ENCODE measurements at places on chromosomes 12 and 14. TPM values are rescaled to one million over a fixed set of nuclear protein-coding genes. Genes with fewer than 3 reads are reported as not detected.
A peak's percentile ranks its signal among the peaks of the same experiment; 100 is the strongest.

- H3K27me3 ChIP-seq: no peaks in the 10 kb centered on the region
- no peak overlapping the region for H3K27ac ChIP-seq
- peak; percentile 13 for DNase-seq
- no peaks in the 10 kb centered on the region for H3K36me3 ChIP-seq
- H3K4me3 ChIP-seq: no peak overlapping the region
Observed at GRCh38 chr14:71776471-71777360, 155.5 kb upstream of the RGS6 start.

- peak; percentile 94 for DNase-seq
- peak overlapping the region; percentile 99 for H3K27ac ChIP-seq
- no peaks in the 10 kb centered on the region for H3K27me3 ChIP-seq
- H3K4me3 ChIP-seq: no peak overlapping the region
Observed at GRCh38 chr14:69631509-69631908, 20.1 kb downstream of the SUSD6 start.

DNA sequence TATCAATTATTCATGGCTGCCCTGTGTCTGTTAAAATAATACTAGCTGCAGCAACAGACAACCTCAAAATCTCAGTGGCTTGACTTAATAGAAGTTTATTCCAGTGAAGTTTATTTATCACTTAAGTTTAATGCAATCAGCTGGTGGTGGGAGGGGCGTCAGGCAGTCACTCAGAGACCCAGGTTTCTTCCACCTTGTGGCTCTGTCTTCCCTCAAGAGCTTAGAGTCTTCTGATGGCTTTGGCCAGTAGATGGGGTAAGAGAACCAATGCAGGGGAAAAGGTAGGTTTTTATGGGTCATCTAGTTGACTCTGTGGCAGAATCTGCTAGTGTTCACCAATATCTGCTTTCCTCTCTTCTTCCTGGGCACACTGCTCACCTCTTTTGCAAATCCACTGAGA is 668.9 kb downstream of the AACS start:
- no peak overlapping the region for H3K27ac ChIP-seq
- H3K4me3 ChIP-seq: no peak overlapping the region
- no peaks in the 10 kb centered on the region for H3K27me3 ChIP-seq
- no peaks in the 10 kb centered on the region for H3K36me3 ChIP-seq

DNA sequence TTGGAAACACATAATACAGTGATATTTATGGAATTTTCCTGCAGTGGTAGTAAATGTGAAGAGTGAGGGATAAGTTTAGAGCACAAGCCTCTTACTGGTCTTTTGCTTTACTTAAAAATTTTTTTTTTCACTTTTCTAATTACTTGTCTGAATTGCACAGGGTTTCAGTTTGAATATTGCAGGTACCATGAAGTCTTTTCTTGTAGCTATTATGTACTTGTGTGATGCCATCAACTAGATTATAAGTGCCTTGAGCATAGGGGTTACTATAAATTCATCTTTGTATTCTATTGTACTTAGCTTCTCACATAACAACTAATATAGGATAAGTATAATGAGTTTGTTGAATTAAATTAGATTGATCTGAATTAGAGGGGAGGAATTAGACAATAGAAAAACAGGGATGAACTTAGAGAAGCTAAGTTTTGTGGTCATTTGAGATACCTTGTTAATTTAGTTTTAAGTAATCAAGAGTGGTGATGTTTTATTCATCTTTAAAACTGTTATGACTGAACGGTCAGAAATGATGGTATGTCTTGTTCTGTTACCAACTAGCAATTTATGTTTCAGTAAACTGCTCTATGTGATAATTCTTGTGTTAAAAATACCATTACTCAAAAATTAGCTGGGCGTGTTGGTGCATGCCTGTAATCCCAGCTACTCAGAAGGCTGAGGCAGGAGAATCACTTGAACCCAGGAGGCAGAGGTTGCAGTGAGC is 42.1 kb downstream of the CCDC91 start:
- no peaks in the 10 kb centered on the region for H3K27me3 ChIP-seq
- no peak overlapping the region for H3K4me3 ChIP-seq
- no peak for DNase-seq

DNA sequence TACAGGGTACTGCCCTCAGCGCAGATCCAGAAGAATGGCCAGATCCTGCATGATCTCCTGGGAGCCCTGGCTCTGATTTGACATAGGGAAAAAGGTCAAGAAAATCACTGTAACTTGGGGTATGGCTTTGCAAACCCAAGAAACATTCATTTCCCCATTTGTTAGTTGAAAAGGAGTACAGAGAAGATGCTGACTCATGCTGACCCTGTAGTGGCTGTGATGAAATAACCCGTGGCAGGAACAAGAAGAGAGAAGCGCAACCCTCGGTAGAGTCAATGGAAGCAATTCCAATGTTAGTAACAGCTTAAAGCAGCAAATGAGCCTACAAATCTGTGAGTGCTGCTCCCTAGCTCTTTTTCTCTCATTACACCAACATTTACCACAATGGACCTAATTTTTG is 281.6 kb upstream of the NPAS3 start:
- no peaks in the 10 kb centered on the region for H3K4me1 ChIP-seq
- H3K27me3 ChIP-seq: no peaks in the 10 kb centered on the region
- H3K27ac ChIP-seq: no peak overlapping the region

- DNase-seq: no peak
- no peaks in the 10 kb centered on the region for H3K36me3 ChIP-seq
- H3K27ac ChIP-seq: no peak overlapping the region
- no peak overlapping the region for H3K4me3 ChIP-seq
Observed at GRCh38 chr12:44626883-44627282, 249.2 kb downstream of the NELL2 start.

- peak; percentile 79 for DNase-seq
- no peak overlapping the region for H3K27ac ChIP-seq
- H3K36me3 ChIP-seq: peaks cover 3% of the 10 kb centered on the region
- H3K4me3 ChIP-seq: no peak overlapping the region
- no peaks in the 10 kb centered on the region for H3K27me3 ChIP-seq
- peaks cover 5% of the 10 kb centered on the region for H3K4me1 ChIP-seq
Observed at GRCh38 chr14:95460647-95461478, 55.6 kb downstream of the SYNE3 start.

- peaks cover 16% of the 10 kb centered on the region for H3K4me1 ChIP-seq
- no peaks in the 10 kb centered on the region for H3K36me3 ChIP-seq
- H3K27me3 ChIP-seq: no peaks in the 10 kb centered on the region
- H3K27ac ChIP-seq: no peak overlapping the region
- DNase-seq: no peak
- H3K4me3 ChIP-seq: no peak overlapping the region
Observed at GRCh38 chr14:30225176-30225575, 297.5 kb upstream of the PRKD1 start.

GRCh38 chr12:84804691-84805473 is 107.7 kb downstream of the SLC6A15 start:
- no peaks in the 10 kb centered on the region for H3K4me1 ChIP-seq
- DNase-seq: no peak
- H3K4me3 ChIP-seq: no peak overlapping the region
- H3K27me3 ChIP-seq: no peaks in the 10 kb centered on the region
- H3K27ac ChIP-seq: no peak overlapping the region

DNA sequence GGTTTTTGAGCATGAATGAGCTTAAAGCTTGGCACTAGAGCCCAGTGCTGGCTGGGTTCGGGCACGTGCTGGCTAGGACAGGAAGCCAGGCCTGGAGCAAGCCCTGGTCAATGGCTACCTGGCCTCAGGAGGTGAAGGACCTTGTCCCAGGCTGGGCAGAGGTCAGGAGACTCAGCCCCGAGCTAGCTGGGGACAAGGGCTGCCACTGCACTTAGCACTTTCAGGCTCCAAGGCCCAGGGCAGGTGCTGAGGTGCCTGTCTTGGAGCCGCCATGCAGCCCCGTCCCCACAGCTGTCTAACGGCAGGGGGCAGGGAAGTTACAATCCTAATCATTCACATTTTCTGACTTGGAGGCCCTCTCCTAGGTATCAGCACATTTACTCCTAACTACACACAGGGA is 4.3 kb upstream of the AQP6 start:
- H3K27me3 ChIP-seq: peaks cover 80% of the 10 kb centered on the region
- no peaks in the 10 kb centered on the region for H3K36me3 ChIP-seq
- no peaks in the 10 kb centered on the region for H3K4me1 ChIP-seq
- no peak for DNase-seq

DNA sequence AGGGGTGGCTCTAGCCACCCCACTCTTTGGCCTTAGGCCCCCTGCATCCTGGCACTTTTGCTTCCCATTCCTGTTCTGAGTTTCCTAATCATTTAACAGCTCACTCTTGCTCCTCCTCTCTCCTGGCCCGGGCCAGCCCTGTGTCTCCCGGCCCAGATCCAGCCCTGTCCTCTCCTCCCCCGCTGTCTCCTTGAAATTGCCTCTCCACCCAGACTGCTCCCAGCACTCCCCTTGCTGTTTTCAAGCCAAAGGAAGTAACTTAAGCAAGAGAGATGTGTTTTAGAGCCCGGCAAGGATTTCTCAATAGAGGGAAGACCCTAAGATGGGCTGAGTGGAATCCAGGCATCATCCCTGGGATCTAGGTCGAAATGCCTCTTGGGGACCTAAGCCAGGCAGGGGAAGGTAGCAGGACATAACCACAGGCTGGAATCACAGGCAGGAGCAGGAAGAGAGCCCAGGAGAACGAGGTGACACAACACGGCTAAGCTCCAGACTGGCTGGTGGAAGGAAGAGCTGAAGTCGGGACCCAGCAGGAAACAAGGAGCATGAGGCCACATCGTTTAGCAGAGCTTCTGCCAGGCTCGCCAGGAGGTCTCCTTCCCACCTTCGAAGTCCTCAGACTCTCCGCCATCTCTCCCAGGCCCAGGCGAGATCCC is 2.0 kb upstream of the LRP1-AS start:
- H3K27me3 ChIP-seq: no peaks in the 10 kb centered on the region
- peak overlapping the region; percentile 94 for H3K27ac ChIP-seq
- DNase-seq: peak; percentile 61
- peaks cover 70% of the 10 kb centered on the region for H3K4me1 ChIP-seq

DNA sequence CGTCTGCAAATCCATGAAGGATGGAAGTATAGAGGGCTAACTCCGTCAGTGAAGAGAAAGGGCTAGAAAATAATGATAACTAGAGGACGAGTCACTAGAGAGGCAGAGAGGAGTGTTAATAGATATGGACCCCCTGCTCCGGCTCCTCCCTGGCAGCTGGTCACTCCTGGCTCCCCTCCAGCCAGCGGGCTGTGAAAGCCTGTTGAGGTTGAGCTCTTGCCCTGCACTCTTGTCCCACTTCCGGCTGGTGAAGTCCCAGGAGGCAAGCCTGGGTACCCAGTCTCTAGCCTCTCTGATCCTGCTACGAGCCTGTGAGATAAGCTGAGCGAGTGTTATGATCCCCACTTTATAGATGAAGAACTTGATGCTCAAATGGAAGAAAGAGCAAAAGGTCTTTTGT is 90.3 kb downstream of the RFX4 start:
- H3K36me3 ChIP-seq: no peaks in the 10 kb centered on the region
- no peak overlapping the region for H3K4me3 ChIP-seq
- H3K4me1 ChIP-seq: no peaks in the 10 kb centered on the region
- DNase-seq: no peak
- H3K27me3 ChIP-seq: peaks cover 16% of the 10 kb centered on the region

GRCh38 chr12:30902001-30902400 is 24.5 kb upstream of the TSPAN11 start:
- DNase-seq: no peak
- no peak overlapping the region for H3K4me3 ChIP-seq
- no peak overlapping the region for H3K27ac ChIP-seq
- H3K4me1 ChIP-seq: no peaks in the 10 kb centered on the region

DNA sequence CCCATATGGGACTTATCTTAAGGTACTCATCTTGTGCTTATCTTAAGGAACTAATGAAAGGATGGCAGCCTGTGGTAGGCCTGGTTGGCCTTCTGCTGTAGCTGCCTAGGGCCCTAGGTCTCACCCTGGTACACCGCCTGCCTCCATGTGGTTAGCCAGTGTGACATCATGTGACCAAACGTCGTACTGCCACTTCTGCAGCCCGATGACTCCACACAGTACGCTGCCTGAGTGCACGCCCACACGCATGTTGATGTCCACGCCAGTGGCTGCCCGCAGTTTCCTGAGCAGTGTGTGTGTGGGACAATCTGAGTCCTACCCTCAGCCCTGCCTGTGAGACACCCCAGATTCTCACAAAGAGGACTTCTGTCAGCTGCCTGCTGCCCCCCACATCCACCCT is 5.1 kb downstream of the ADCY4 start:
- no peaks in the 10 kb centered on the region for H3K36me3 ChIP-seq
- H3K27me3 ChIP-seq: peaks cover 30% of the 10 kb centered on the region
- no peak overlapping the region for H3K27ac ChIP-seq
- DNase-seq: no peak

DNA sequence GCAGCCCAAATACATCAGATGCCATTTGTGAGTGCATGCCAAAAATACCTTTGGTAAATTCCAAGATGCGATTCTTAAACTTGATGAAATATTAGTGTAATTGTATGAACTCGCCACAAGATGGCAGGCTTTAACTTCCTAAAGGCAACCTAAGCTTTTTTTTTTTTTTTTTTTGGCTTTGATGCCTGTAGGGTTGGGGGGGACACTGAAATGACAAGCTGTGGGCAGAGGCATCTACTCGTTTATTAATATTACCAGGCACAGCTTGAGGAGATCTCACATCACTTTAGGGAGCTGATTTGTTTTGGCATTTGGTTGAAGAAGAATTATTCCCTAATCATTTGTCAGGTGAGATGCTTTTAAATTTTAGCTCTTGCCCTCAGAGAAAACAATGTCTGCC is 126.7 kb upstream of the CCDC196 start:
- H3K4me3 ChIP-seq: no peak overlapping the region
- H3K36me3 ChIP-seq: no peaks in the 10 kb centered on the region
- H3K4me1 ChIP-seq: no peaks in the 10 kb centered on the region
- DNase-seq: peak; percentile 64

GRCh38 chr12:98514982-98515286 is 456 bp upstream of the TMPO start:
- no peaks in the 10 kb centered on the region for H3K27me3 ChIP-seq
- no peaks in the 10 kb centered on the region for H3K4me1 ChIP-seq
- H3K36me3 ChIP-seq: no peaks in the 10 kb centered on the region
- peak overlapping the region; percentile 90 for H3K27ac ChIP-seq
- no peak for DNase-seq

- H3K36me3 ChIP-seq: no peaks in the 10 kb centered on the region
- peaks cover 5% of the 10 kb centered on the region for H3K27me3 ChIP-seq
- no peak overlapping the region for H3K4me3 ChIP-seq
Observed at GRCh38 chr12:103672401-103673119, 85.5 kb downstream of the STAB2 start.

The LMO3 gene
- polyA plus RNA-seq: 0.49 TPM

The CHGA gene
- not detected for polyA plus RNA-seq

The JAG2 gene
- polyA plus RNA-seq: 0.58 TPM

The P2RX4 gene
- 13.6 TPM for polyA plus RNA-seq

The TAS2R7 gene
- polyA plus RNA-seq: not detected

The PROX2 gene
- not detected for polyA plus RNA-seq

The NID2 gene
- polyA plus RNA-seq: 278 TPM

Measured in IMR-90 (cell line).